ENCODE measurements at places on chromosomes 7 and 10.
A peak's percentile ranks its signal among the peaks of the same experiment; 100 is the strongest.

GRCh38 chr7:39468808-39469374, 97.3 kb upstream of the YAE1 start:
- no peak for DNase-seq

GRCh38 chr10:110765513-110766319, 106.0 kb upstream of the PDCD4 start:
- no peak for DNase-seq

- DNase-seq: no peak
Measured at GRCh38 chr7:138913783-138914182, 67.4 kb downstream of the KIAA1549 start.

- DNase-seq: no peak
Measured at GRCh38 chr7:90736968-90737939, 141.1 kb downstream of the CDK14 start.

GRCh38 chr10:125661941-125662515, 20.9 kb downstream of the TEX36 start:
- no peak for DNase-seq

DNA sequence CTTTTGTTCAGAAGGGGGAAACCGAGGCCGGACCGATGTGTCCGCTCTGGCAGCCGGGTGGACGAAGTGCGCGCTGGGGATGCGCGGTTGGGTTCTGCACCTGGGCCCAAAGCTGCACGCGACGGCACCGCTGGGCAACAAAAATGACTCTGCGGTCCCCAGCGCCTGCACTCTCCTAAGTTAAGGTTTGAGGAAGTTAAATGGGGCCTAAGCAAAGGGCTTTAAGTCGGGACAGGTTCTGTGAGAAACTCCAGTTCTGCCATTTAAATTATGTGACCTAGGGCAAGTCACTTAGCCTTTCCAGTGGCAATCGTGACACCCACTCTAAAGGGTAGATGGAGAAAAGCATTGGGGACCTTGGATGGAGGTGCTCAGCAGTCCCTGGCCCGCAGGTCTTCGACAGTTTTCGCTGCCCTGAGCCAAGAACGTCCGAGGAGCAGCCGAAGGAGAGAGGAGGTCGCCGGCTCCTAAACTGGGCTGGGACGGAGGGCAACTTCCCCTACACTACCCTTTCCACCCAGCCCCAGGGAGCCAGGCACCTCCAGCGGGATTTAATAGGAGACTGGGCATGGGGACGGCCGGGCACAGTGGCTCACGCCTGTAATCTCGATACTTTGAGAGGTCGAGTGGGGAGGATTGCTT, 534 bp upstream of the ACBD5 start:
- peak; percentile 52 for DNase-seq

DNA sequence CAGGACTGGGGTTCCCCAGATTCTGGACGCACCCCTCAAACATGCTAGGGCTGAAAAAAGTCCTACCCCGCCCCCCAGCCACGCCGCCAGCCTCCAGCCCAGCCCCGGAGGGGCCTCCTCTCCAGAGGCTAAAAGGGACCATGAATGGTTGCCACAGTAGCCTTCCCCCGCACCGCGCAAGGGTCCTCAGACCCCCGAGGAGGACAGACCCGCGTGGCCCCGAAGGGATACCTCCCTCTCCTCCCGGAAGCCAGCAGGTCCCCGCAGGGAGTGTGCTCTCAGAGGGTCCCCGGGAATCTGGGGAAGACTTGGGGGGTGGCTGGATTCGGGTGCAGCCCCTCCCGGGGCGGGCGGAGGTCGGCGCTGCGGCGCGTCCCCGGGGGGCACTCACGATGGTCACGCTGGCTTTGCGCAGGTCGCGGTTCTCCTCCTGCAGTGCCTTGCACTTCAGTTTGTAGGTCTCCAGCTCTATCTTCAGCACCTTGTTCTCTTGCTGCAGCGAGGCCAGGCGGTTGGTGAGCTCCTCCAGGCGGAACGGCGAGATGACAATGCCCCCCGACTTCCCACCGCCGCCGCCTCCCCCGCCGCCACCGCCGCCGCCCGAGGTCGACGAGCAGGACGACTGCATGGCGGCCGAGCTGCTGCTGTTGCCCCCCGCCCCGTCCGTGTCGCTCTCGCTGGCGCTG, 482 bp downstream of the CCDC6 start:
- no peak for DNase-seq

- DNase-seq: no peak
Measured at GRCh38 chr10:103839519-103839871, 15.9 kb downstream of the SH3PXD2A start.

DNA sequence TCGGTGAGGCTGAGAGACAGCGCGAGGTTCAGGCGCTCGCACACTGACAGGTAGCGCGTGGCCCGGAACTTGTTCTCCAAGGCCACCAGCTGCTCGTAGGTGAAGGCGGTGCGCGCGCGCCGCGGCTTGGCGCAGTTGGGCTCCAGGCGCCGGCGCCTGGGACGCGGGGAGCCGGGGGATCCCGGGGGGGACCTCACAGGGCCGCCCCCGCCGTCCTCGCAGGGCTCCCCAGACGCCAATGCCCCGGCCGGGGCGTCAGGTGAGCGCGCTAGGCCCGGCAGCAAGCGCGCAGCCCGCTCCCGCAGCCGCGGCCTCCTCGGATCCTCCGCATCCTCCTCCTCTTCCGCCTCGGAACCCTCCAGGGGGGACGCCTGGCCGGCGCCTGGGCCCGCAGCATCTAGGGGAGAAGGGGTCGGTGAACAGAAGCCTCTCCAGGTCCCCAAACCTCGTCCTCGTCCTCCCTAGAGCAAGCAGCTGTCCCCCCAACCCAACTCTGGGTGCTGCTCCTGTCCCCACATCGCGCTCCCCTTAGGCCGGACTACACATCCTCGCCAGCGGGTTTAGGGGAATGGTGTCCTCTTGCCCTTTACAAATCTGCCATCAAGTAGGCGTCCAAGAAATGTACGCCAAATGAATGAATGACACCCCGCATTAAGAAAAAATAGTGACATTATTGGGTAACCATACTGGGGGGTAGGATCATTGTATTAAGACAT, 1.9 kb downstream of the NKX1-2 start:
- DNase-seq: no peak

DNA sequence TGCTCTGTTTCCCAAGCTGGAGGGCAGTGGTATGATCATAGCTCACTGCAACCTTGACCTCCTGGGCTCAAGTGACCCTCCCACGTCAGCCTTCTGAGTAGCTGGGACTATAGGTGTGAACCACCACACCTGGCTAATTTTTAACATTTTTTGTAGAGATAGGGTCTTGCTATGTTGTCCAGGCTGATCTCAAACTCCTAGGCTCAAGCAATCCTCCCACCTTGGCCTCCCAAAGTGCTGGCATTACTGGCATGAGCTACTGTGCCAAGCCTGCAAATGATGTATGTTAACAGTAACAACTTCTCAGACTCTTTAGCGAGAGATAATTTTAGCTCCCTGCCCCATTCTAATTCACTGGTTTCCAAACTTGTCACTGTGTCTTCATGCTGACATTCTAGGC, 27.7 kb upstream of the SEPHS1 start:
- DNase-seq: no peak

DNA sequence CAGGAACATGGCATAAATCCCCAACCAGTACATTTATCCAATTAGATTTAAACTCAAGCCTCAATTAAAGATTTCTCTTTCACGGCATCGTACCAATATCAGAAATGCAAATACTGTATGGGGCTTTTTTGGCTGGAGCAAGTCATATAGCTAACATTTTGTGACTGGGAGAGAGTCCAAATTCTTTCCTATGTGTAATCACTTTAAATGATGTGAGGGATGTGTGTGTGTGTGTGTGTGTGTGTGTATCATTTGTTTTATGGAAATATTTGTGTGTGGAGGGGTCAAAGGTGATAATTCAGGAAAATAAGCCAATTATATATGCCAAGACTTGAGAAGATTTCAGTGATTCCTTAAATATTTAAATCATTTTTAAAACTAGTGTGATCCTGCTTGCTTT, 196.6 kb downstream of the TRIL start:
- no peak for DNase-seq

- no peak for DNase-seq
Measured at GRCh38 chr7:20249376-20249775, 32.2 kb upstream of the MACC1 start.

DNA sequence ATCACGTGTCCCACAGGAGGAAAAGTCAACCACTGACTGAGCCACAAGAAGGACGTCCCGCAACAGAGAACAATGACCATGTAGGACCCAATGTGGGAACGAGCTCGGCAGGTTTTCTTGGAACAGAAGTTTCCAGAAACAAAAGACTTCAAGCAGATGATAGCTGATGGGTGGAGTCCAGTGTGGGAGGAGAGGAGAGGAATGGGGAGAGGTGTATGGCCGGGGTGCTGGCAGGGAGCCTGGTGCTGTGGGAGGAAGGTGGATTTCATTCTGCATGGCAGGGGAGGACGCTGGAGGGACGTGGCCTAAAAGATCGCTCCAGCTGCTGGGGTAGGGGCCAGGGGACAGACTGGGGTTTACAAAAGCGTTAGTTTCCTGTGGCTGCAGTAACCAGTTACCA, 48.5 kb upstream of the LMTK2 start:
- DNase-seq: no peak

Data from hematopoietic multipotent progenitor cell treated with erythropoietin and hydrocortisone succinate and interleukin-3 and kit ligand, for 8 days (in vitro differentiated cells).